Thyroid gland (tissue), 4 donors: ENCODE measurements at places on chromosomes 2 and 18. TPM values are rescaled to one million over a fixed set of nuclear protein-coding genes. Genes with fewer than 3 reads are reported as not detected.

The SLC9A4 gene
- not detected for total RNA-seq

The ZC3H8 gene
- total RNA-seq, result 26.9 TPM

GRCh38 chr2:163919717-163920116 lies 183.9 kb upstream of the FIGN start:
- DNase-seq, result no peak

- no peak for DNase-seq
Observed at GRCh38 chr2:9990736-9991135, 39.2 kb downstream of the GRHL1 start.

GRCh38 chr2:73072129-73072395 lies 550 bp upstream of the SFXN5 start:
- DNase-seq, result peak; percentile 31
